ENCODE measurements at places on chromosomes 11 and 22. TPM values are rescaled to one million over a fixed set of nuclear protein-coding genes. Genes with fewer than 3 reads are reported as not detected.

- no peak for DNase-seq
These were observed 5.1 kb downstream of the KRTAP5-7 start for GRCh38 chr11:71532036-71532610.

GRCh38 chr11:92552942-92553341, 328.3 kb downstream of the FAT3 start:
- peak; percentile 4 for DNase-seq

GRCh38 chr11:126113012-126113411, 50.3 kb upstream of the CDON start:
- no peak for DNase-seq

Gene OR2AT4
- polyA plus RNA-seq, result not detected

Gene CD3D
- not detected for polyA plus RNA-seq

- DNase-seq, result no peak
These were observed 305.9 kb upstream of the MTNR1B start for GRCh38 chr11:92663539-92663938.

DNA sequence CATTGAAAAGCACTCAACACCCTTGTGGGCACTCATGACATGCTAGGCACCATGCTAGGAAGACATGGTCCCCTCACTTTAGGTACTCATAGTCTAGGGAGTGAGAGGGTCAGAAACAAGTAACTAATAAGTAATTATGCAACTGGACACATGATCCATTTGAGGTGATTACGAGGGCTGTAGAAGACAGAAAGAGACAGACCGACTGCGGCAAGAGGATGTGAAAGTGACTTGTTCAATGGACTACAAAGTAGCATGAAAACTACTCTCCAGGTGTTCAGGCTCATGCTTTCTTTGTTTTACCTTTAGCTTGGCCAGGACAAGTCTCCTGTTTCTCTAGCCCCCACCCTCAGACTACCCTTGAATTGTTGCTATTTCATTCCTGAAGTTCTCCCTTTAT, 310.8 kb upstream of the SORL1-AS1 start:
- no peak for DNase-seq

GRCh38 chr11:72787216-72788104, 6.4 kb downstream of the STARD10 start:
- no peak for DNase-seq

- peak; percentile 48 for DNase-seq
These were observed 647 bp downstream of the SWAP70 start for GRCh38 chr11:9664276-9665171.

Gene OR52A5
- polyA plus RNA-seq, result not detected

DNA sequence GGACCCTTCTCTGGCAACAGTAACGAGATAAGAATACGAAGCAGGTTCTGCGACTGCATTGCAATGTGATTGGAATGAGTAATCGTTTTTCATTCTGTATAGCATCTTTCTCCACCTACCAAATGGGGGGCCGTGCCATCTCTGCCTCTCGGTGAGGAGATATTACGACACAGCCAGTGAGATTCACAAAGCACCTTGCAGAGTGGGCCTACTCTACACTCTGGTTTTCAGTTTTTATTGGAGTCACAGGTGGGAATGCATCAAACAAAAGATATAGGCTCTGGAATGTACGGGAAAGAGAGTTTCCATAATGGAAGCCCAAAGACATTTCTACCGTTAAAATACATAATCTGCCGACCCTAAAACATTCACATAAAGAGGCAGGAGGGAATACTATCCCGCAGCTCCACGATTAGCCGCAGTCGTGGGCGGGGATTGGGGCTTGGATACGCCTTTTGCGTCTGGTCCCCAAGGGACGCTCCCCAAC, 423 bp upstream of the RTN3 start:
- DNase-seq, result no peak

Gene RRP8
- 14.5 TPM for polyA plus RNA-seq

GRCh38 chr11:18404062-18404461, 8.1 kb upstream of the LDHC start:
- no peak for DNase-seq

GRCh38 chr22:38706101-38706900, 557 bp downstream of the GTPBP1 start:
- no peak for DNase-seq

DNA sequence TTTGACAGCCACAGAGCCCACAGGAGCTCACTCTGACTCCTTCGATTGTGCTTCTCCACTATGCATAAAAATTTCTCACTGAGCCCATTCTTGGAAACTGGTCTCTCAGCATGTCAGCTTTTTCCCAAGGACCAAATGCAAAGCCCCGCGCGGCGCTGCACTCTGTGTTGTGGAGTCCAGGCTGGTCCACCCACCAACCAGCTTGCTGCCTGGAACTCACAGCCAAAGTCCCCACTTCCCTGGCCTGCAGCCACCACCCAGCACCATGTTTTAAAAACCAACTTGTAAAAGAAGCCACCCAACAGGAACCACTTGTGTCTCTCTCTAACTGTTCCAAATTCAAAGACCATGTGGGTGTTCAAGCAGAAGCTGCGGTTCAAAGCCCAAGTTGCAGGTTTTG, 124.4 kb downstream of the SPATA19 start:
- no peak for DNase-seq

- peak; percentile 68 for DNase-seq
These were observed 9.0 kb upstream of the RDX start for GRCh38 chr11:110305169-110306018.

GRCh38 chr11:70644343-70645060, 246.2 kb downstream of the CTTN start:
- DNase-seq, result no peak

GRCh38 chr11:119091178-119091577, 6.5 kb downstream of the HMBS start:
- no peak for DNase-seq

GRCh38 chr11:108167624-108168023, 46.3 kb downstream of the ACAT1 start:
- no peak for DNase-seq

- no peak for DNase-seq
These were observed 29.9 kb downstream of the EIF3F start for GRCh38 chr11:8017071-8017470.

- no peak for DNase-seq
These were observed 57.8 kb downstream of the CDKN1C start for GRCh38 chr11:2827792-2828191.

DNA sequence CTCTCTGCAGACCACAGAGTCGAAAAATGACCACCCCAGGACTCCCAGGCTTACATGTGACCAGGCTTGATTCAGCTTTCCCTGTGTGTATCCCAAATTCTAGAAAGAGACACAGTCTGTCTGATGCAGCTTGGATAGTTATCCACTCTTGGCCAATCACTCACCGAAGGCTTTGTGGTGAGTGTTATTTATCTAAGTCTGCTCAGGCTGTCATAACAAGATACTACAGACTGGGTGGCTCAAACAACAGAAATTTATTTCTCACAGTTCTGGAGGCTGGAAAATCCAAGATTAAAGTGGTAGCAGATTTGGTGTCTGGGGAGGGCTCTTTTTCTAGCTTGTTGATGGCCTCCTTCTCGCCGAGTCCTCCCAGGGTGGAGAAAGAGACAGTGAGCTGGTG, 63.2 kb downstream of the ZBTB16 start:
- no peak for DNase-seq

Gene OR52I1
- polyA plus RNA-seq, result not detected

DNA sequence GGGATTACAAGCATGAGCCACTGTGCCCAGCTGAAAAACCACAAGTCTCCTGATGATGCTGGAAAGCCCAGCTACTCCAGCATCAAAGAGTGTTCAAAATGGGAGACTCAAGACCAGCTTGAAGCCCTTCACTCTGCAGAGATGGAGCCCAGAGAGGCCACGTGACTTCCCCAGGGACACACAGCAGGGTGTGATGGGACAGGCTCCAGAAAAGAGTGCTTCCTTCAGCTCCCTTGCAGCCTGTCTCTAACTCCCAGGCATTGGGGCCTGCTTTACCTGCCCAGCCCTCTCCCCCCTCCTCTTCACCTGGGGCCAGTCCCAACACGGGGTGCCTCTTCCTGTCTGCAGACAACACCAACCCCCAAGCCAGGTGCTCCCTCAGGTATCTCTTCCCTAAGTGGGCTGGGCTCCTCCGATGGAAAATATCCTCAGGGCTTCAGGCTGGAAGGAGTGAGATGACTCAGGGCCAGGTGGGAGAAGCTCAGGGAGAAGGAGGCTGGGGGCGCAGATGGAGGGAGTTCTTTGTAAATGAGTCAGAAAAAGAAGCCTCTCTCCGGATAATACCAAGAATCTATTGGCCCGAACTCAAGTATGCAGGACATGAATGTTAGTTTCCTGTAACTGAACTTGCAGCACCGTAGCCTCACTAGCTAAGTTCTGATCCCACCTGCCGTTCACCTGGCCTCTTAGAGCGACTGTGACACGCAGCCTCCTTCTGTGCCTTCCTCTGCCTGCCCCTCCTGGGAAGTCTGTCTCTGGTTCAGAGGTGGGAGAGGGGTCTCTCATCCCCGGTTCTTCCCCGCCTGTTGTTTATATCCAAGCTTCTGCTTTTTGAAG, 326.6 kb downstream of the MN1 start:
- peak; percentile 65 for DNase-seq

- no peak for DNase-seq
These were observed 14.9 kb downstream of the CLMP start for GRCh38 chr11:123180166-123180565.

Gene VEGFB
- polyA plus RNA-seq, result 24.6 TPM

GRCh38 chr11:86511086-86511551, 136.4 kb downstream of the CCDC81 start:
- DNase-seq, result peak; percentile 44

Gene CHEK2
- 14.7 TPM for polyA plus RNA-seq

- DNase-seq, result no peak
These were observed 29.1 kb downstream of the OR52K1 start for GRCh38 chr11:4511282-4512245.

- no peak for DNase-seq
These were observed 14.9 kb downstream of the SAMM50 start for GRCh38 chr22:43969989-43970755.

DNA sequence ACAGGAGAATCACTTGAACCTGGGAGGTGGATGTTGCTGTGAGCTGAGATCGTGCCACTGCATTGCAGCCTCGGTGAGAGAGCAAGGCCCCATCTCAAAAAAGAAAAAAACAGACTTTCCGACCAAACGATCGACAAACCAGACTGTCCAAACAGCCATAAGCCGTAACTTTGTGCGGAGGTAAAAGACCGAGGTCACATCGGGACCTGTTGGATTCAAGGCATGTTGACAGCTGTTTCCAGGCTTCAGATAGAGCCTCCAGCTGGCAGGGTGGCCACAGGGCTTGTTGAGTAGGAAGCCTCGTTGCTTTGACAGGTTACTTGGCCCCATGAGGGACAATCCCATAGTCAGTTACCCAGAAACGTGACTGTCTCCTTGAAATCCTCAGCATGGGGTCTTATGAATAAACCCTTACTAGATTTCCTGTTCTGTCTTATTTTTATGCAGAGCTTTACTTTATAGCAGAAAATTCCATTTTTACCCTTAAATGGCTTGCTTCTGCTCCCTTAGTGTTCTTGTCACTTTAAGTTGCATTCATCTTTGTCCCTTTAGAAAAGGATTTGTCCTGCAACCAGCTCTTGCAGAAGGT, 22.3 kb downstream of the PPARA start:
- no peak for DNase-seq

Gene UBXN1
- 117 TPM for polyA plus RNA-seq

Gene SCUBE2
- 0.49 TPM for polyA plus RNA-seq

- no peak for DNase-seq
These were observed 39.4 kb downstream of the ZBTB16 start for GRCh38 chr11:114098927-114099326.

DNA sequence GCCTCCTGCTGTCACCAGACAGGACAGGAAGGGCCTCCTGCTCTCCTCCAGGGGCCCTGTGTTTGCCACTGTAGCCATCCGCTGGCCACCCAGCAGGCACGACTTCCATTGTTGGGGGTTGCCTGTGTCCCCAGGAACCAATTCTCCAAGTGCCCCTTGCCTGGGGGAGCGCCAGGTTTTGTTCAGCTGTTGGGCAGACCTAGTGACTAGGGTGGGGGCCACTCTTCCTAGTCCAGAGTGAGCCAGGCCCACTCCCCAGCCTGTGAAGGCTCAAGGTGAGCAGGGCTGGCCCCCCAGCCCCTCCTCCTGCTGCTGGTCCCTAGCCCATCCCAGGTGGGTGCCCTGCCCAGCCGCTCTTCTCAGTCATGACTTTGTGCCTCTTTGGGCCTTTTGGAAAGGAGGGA, 30.9 kb downstream of the OSBPL5 start:
- no peak for DNase-seq

GRCh38 chr11:297586-298405, 1.5 kb downstream of the IFITM5 start:
- DNase-seq, result no peak

Gene OR4D5
- polyA plus RNA-seq, result not detected

DNA sequence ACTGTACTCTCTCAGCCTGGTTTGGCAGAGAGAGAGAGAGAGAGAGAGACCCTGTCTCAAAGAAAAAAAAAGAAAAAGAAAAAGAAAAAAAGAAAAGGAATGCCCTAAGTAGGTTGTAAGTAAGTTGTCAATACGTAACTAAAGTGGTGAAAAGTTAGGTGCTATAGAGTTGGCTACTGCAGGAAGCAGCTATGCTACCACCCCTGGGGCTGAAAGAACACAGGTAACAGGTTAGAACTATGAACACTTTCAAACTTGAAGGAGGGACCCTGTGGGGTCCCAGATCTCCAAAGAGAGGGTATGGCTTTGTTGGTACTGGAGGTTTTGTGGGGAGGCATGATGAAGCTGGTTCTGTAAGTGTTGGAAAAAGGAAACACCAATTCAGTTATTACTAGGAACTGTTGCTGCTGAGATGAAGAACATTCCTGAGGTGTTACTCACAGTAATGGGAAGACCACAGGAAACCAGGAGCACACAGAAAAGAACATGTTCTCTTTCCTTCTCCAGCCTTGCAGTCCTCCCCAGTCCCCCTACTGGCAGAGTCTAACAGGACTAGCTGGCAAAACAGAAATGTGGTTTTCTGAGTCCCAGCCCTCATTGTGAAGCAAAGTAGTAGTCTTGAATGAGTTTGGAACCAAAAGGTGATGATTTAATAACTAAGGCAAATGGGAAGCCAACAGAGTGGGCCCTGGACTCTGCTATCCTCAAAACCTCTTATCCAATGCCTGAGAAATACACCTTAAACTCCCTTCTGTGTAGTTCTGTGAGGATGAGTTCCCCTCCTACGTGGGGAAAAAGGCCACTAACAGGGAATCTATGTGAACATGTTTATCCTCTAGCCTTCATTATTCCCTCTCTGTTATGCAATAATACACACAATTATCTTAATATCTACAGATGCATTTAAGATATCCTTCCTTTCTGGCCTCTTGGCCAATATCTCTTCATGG, 427.0 kb upstream of the DDI1 start:
- DNase-seq, result peak; percentile 68

Gene FXYD6
- polyA plus RNA-seq, result 0.26 TPM

Gene EIF3F
- polyA plus RNA-seq, result 278 TPM

GRCh38 chr11:46475051-46475925, 83.7 kb upstream of the CHRM4 start:
- no peak for DNase-seq

- peak; percentile 38 for DNase-seq
These were observed at the start of gene SYT9 for GRCh38 chr11:7251836-7252682. Gene SYT9, plus strand, starts transcription at chr11:7251904. Its CDS starts 283 bp downstream, at chr11:7252187.

Gene PHF21B
- polyA plus RNA-seq, result 0.50 TPM

- no peak for DNase-seq
These were observed 45.3 kb upstream of the HMGXB4 start for GRCh38 chr22:35212009-35212408.
